ENCODE measurements at places on chromosomes 16 and 17. TPM values are rescaled to one million over a fixed set of nuclear protein-coding genes. Genes with fewer than 3 reads are reported as not detected.

DNA sequence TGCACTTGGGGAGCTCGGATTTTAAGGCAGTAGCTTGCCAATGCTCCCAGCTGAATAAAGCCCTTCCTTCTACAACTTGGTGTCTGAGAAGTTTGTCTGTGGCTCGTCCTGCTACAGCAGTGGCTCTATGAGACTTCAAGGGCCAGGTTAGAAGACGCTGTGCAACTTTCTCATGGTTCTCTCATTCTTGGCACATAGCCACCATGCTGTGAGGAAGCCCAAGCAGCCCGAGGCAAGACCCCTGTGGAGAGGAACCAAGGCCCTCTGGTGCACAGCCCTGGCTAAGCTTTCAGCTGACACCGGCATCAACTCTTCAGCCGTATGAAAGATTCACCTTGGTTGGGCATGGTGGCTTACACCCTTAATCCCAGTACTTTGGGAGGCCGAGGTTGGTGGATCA, 116.9 kb upstream of the EEF2KMT start:
- no peak for DNase-seq

GRCh38 chr16:72705801-72706200, 342.1 kb downstream of the ZFHX3 start:
- DNase-seq, result no peak

DNA sequence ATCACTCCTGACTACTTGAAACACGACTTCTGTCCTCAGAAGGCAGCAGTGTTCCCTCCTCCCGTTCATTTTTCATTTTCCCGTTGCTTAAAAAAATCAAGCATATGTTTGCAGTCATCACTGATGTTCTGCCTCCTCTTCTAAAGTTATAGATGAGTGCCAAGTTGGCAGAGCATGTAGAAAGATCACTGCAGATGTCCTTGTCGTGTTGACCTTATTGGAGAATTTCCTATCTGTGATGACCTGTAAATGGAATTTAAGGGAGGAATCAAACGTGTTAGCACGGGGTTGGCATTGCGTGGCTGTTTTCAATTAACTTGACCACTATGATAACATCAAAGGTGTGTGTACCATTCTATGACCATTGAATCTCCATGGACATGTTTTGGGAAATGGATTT, 396.7 kb downstream of the WWOX start:
- no peak for DNase-seq

GRCh38 chr16:27228045-27228444, 24.7 kb downstream of the KDM8 start:
- no peak for DNase-seq

GRCh38 chr17:82198092-82198491, 14.6 kb downstream of the CCDC57 start:
- DNase-seq, result no peak

DNA sequence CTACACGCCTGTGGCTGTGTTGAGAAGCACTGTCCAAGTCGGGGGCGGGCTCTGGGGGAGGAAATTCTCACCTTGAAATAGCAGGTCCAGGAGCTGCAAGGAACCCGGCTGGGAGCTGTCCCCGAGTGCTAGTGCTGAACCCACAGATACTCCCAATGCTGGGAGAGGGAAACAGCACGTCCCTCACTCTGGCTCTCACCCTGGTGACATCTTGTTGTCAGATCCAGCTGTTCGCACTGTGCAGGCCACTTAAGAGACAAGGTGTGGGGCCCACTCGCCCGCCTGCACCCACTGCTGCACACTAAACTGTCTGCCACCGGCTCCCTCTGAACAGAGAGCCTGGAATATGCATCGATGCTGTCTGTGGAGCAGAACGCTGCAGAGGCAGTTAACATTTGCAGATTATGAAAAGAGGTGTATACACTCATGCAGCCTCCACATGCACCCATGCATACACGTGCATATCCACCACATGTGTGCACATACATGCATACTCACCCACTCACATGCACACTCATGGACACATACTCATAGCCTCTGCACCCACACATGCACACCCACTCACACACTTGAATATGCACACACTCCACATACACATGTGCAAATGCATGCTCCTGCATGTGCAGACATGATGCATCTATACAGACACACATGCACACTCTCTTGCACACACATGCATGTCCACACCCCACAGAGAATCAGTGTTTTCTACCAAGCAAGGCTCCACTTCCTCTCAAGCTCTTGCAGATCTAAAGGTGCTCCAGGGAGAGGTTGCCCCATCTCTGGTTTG, 42.0 kb downstream of the MGAT5B start:
- peak; percentile 80 for DNase-seq

Gene GRAP
- total RNA-seq, result 0.27 TPM
